ENCODE measurements at places on chromosomes 11 and 22.

GRCh38 chr22:42959576-42960509 lies 55.1 kb downstream of the PACSIN2 start:
- DNase-seq, result peak; percentile 33

- no peak for DNase-seq
Measured at GRCh38 chr11:116825854-116826750, 3.0 kb upstream of the APOA4 start.

DNA sequence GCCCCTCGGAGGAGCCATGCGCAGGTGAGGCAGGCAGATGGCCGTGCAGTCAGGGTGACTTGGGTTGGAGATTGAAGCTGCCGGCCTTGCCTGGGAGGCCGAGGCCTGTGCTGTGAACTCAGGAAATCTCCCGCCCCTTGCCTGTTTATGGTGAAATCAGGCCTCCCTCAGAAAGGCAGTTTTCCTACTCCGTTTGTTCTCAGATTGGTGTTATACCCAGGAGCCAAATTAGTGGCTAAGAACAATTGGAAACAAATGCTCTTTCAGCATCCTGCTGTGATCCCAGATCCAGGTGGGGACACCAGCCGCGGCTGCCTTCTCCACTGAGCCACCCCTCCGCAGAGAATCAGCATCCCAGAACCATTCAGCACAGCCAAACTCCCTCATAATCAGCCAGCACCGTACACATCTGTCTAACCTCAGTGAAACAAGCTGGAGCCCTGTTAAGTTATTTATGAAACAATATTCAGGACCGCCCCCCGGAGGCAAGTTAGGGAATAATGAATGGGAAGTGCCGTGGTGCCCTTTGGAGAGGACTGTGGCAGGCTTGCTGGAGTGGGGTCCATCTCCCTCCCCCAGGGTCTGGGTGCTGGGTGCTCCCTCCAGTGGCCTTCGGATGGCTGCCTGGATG lies 60.0 kb downstream of the PKNOX2 start:
- peak; percentile 31 for DNase-seq

- no peak for DNase-seq
Measured at GRCh38 chr22:47587361-47587760, 824.9 kb downstream of the TBC1D22A start.

GRCh38 chr11:44904261-44905020 lies 46.2 kb downstream of the TP53I11 start:
- DNase-seq, result no peak

DNA sequence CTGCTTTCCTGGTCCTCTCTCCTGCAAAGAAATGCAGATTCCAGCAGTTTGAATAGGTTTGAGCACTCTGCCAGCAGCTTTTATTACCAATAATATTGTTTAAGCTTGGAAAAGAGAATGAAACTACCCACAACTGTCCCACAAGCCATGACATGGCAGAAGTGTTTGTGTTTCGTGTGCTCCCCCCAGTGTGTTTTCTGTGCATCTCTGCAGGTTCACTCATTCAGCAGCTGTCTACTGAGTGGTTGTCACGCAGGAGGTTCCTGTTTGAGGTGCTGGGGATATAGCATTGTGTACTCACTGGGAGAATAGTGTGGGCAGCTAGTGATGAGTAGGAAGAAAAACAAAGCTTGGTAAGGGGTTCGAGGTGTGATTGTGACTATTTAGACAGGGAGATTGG lies 55.3 kb upstream of the SUSD2 start:
- DNase-seq, result no peak

DNA sequence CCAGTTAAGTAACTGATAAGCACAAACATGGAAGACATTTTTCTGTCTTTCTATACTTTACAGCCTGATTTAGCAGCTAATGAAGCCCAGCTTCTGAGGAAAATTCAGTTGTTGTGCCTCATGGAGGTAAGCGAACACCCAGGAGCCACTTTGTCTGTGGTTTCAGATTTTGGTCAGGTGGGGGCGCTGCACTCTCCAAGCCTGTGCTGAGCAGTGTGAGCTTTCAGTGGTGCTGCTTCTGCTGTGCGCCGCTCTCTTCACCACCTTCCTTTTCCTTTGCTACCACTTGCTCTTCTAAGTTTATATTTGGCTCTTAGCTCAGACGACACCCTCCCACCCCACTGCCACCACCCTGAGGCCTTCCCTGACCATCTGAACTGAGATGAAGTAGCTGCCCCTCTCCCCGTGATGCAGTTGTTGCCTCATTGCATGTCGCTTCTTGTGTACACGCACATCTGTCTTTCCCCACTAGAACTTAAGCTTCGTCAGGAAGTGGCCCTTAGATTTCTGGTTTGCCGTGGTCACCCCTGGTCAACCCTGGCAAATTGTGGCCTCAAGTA lies 14.0 kb downstream of the PSMD13 start:
- DNase-seq, result peak; percentile 71

GRCh38 chr11:68342459-68343158 lies 30.2 kb downstream of the LRP5 start:
- DNase-seq, result no peak

DNA sequence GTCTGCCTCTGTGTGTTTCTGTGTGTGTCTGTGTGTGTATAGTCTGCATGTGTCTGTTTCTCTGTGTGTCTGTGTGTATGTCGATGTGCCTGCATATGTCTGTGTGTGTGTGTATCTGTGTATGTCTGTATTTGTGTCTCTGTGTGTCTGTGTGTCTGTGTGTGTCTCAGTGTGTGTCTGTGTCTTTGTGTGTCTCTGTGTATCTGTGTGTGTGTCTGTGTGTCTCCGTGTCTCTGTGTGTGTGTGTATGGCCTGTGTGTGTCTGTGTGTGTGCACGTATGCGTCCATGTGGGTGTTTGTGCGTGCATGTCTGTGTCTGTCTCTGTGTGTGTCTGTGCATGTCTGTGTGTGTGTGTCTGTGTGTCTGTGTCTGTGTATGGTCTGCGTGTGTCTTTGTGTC lies 439 bp downstream of the SNX32 start:
- no peak for DNase-seq

DNA sequence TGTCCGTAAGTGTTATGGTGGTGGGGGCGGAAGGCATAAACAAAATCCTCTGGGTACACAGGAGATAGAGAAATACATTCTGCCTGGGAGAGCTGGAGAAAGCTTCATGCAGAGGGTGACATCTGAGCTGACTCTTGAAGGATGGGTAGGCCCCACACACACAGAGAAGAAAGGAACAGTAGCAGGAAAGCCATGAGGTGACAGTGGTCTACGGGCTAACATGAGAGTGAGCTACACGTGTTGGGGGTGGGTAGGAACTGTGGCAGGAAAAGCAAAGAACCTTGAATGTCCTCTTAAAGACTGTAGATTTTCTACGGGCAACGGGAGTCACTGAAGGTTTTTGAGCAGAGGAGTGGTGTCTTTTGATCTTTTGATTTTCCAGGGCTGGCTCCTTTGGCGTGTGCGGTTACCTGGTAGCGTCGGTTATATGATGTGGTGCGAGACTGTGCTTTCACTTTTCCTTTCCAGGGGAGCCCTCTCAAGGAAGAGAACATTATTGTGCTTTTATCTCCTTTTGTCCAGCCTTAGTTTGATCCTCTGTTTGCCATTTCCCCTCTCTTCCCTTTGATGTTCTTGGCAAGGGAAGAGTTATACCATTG lies 39.7 kb downstream of the ADAMTS8 start:
- no peak for DNase-seq

- DNase-seq, result no peak
Measured at GRCh38 chr11:12775955-12776354, 101.7 kb downstream of the TEAD1 start.

DNA sequence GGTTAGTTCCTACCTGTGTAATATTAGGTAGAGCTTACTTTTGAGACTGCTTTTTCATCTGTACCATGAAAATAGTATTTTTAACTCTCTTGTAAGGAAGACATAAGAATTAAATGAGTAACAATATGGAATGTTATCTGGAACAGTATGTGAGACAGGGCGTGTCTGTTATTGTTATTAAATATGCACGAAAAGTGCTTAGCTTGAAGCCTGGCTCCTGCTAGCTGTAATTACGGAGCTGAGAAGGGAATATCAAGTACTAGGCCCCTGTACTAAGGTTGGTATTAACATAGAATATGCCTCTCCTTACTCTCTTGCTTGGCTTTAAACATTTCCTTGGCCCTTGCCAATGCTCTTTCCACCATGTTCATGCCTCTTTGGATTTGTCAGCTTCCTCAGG lies 194.0 kb downstream of the FAM76B start:
- no peak for DNase-seq
